ENCODE measurements at places on chromosomes 3 and 15.

- no peak for DNase-seq
Observed at GRCh38 chr3:42853056-42853455, 22.6 kb downstream of the CYP8B1 start.

DNA sequence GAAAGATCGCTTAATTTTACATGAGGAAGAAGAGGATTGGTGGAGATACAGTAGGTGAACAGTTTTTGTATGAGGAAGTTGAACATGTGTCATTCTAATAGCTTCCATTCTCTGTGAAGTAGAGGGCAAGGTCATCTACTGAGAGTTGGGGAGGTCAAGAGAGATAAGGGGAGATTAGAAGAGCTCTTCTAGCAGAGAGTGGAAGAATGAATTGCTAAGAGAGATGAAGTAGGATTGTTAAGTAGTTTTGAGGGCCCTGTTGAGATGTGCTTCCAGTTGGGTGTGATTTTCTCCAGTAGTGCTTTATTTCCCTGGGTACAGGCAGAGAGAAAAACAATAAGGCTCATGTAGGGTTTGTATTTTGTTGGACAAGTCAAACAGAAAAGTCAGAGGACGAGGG lies 5.2 kb downstream of the OPA1 start:
- DNase-seq: no peak

GRCh38 chr3:185687271-185687878 lies 101.3 kb downstream of the SENP2 start:
- peak; percentile 59 for DNase-seq

GRCh38 chr3:142577696-142578328 lies 721 bp downstream of the ATR start:
- DNase-seq: peak; percentile 62

GRCh38 chr3:196502775-196503195 lies 783 bp downstream of the RNF168 start:
- peak; percentile 51 for DNase-seq

DNA sequence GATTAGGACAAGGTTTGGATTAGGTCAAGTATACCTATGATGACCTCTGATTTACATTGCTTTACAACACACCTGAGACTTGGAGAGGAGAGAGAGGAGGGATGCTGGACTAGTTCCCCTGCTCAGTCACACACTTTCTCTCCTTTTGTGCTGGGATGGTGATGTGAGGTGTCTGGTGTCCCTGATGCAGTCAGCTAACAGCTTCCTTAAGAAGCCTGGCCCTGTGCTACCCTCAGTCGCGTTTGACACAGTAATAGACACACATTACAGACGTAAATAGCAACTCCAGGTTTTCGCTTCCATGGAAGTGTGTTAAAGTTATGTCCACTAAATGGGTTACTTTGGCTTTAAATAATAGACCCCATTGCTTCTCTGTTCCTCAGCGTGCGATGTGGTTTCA lies 58.9 kb downstream of the RARB start:
- no peak for DNase-seq

- no peak for DNase-seq
Observed at GRCh38 chr15:64865126-64865997, 23.6 kb downstream of the PLEKHO2 start.

DNA sequence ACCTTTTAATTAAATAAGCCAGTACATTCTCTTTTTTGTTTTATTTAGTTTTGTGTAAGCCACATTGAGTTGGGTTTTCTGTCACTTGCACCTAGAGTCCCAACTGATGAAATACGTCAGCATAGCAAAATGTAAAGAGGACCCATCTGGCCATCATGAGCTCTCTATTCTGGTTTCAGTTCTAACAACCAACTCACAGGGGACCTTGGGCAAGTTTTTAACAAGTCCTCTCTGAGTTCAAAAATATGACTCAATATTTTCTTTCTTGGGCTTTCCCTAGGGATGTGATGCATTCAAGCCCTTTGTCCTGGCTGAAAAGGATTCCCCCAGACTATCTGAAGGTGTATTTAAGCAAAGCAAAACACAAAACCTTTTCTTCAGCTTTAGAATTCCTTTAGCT lies 32.9 kb downstream of the PLCH1 start:
- peak; percentile 12 for DNase-seq

GRCh38 chr15:55319537-55320237 lies 665 bp downstream of the PIGB start:
- DNase-seq: no peak

DNA sequence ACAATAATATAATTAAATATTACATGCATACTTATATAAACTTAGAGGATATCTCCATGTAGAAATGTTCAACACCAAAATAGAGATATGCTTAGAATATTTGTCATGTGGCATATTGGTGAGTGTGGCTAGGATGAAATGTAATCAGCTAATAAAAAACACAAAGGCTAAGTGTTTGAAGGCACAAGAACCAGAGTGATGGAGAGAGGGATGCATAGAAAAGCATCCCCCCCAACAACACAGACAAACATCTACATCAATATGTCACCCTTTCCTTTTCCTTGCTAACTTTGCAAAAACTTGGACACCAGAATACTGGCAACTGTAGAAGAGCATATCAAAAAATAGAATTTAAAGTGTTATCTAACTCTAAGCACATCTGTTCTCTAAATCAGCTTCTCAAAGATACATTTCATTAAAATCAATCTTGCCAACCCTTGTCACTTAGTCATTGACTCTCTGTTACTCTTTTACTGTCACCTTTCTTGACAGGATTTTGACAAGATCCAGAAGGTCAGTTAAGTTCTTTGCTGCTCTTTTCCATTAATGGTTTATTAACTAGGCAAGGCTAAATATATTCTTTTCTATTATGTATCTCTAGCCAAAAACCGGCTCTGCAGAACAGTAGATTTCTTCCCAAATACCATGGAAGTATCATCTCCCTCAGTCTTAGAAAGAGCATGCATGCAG lies 695.9 kb downstream of the OTOL1 start:
- no peak for DNase-seq

GRCh38 chr3:188185717-188186251 lies 31.8 kb downstream of the LPP start:
- no peak for DNase-seq

- DNase-seq: peak; percentile 15
Observed at GRCh38 chr3:145094355-145094941, 1066.5 kb downstream of the PLOD2 start.

- peak; percentile 76 for DNase-seq
Observed at GRCh38 chr3:32310918-32311839, 72.7 kb downstream of the CMTM8 start.

DNA sequence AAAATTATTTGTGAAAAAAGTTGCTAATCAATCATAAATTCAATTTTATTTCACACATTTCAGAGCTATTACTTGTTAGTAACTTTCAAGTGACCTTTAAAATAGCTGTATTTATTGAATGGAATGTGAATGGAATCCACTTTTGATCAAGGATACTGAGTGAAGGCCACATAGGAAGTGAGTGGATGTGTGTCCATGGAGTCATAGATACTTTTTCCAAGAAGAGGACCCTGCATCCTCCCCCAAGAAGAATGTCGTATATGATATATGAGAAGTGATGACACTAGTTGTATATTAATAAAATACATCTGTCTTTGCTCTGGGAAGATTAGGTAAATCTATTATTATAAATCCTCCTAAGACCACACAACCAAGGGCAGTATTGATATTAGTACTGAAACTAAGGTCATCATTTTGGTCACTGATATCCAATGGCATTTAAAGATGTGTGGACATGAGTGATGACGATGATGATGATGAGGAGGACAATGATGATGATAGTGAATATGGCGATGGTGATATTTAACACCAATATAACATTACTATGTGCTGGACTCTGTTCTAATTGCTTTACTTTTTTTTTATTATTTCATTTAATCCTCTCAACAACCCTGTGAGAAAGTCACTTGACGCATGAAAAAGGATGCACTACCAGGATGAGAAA lies 493.0 kb upstream of the NR2F2 start:
- DNase-seq: no peak

DNA sequence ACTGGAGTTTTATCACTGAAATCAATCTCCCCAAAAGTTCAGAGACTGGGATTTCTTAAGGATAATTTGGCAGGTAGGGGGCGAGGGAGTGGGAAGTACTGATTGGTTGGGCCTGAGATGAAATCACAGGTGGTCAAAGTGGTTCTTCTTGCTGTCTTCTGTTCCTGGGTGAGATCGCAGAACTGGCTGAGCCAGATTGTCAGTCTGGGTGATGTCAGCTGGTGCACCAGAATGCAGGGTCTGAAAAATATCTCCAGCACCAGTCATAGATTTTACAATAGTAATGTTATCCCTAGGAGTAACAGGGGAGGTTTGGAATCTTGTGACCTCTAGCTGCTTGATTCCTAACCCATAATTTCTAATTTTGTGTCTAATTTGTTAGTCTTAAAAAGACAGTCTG lies 86.7 kb upstream of the SLC25A36 start:
- DNase-seq: no peak

Measured in NCI-H2171 treated with DMSO at 0.1 percent for 48 hours (cell line).